ENCODE measurements at places on chromosomes 1 and 21. TPM values are rescaled to one million over a fixed set of nuclear protein-coding genes. Genes with fewer than 3 reads are reported as not detected.

CHI3L2 gene
- total RNA-seq: 10.7 TPM

IL20 gene
- total RNA-seq: not detected

GRCh38 chr1:151940541-151940940, 31.2 kb upstream of the THEM4 start:
- no peak overlapping the region for H3K27ac ChIP-seq
- H3K36me3 ChIP-seq: no peaks in the 10 kb centered on the region
- no peak overlapping the region for H3K4me3 ChIP-seq

DNA sequence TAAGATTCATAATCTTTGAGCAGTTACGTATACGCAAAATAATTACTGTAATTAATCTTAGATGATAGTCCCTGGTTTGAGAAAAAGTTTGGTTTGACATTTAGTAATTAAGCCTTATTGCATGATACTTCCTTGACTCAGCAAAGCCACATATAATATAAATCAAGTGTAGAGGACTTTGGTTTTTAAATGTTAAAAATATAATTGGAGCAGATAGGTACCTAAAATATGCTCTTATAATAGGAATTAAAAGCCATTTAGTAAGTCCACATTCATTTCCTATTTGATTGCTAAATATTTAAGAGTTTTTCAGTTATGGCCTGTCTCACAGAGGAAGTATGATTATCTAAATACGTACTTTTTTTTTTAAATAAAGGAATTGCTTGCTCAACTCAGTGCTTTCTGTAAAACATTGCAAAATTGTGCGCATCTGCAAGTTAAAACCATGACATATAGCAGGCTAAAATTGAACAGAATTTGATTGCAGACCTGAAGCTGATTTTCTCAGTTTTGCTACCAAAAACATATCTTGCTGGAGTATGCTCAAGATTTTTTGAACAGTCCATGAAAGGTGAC, 20.4 kb downstream of the RPE65 start:
- DNase-seq: no peak
- no peak overlapping the region for H3K4me3 ChIP-seq
- no peaks in the 10 kb centered on the region for H3K27me3 ChIP-seq
- no peak overlapping the region for H3K27ac ChIP-seq
- no peaks in the 10 kb centered on the region for H3K36me3 ChIP-seq

DNA sequence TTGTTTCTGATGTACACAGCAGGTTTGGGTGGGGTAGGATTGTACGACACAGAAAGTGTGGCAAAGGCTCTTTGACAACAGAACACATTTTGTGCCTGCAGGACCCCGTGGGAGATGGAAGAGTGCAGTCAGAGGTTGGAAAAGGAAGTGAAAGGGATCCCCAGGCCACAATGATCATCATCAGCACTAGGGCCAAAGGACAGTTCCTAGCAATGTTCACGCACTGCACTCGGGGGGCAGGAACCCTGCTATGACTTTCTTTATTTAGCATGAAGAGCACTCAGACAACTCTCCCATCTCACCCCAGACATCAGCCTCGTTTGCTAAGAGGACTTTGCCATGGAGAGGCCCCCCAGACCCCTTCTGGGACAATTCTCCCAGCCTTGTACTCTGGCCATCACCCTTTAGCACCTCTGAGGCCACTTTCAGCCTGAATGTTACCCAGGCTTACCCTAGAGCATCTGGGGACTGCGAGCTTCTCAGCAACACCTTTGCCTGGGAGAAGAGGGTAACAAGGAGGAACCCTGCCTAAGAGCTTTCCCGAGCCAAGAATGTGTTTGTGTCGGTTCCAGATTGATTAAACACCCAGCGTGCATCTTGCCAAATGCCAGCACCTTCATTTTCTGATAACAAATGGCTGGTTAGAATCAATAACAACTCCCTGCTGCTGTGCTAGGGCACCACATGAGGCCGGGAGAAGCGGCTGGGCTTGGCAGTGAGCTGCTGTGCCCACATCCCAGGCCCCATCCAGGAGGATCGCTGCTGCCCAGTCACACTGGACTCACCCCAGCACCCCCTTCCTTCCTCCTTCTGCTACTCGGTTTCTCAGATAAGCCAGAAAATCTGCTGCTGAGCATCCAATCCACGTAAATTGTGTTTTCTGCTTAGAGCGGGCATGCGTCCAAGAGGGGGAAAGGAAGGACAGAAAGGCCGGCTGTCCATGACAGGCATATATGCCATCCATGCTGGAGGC, 633.1 kb downstream of the AJAP1 start:
- no peak overlapping the region for H3K4me3 ChIP-seq
- H3K4me1 ChIP-seq: no peaks in the 10 kb centered on the region
- DNase-seq: no peak
- no peak overlapping the region for H3K27ac ChIP-seq
- H3K36me3 ChIP-seq: no peaks in the 10 kb centered on the region

DNA sequence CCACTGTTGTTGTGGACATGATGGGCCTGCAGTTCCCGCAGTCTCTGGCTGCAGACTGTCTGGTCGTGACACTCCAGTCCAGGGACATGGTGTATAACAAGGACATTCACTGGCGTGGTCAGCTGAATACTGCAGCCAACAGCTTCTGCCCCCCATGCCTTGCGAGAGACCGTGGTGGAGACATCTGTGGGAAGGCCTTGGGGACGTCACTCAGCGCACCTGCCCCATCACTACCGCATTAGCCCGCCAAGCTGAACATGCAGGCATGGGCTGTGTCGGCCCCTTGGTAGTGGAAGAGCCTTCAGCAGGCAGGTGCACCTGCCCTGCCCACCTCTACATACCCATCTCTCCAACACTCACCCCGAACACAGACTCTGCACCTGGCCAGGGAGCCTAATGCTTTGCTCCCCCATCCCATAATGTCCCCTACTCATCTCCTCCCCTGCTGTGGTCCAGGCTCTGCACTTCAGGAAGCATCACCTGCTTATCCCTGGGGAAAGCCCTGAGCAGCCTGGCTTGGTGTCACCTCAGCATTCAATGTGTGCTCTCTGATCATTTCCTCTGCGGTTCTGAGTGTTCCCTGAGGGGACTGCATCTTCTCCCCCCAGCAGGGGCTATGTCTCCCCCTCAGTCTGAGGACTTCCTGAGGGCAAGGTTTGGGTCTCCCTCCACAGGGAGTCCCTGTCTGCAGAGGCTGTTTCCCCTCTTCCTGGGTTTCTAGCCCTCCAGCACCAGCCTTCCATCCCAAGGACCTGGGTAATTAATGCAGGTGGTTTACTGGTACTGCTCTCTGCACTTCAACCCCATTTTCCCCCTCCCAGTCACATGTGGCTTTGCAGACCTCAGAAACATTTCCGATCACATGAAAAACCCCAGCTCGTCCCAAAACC, 3.2 kb downstream of the PGLYRP4 start:
- no peak for DNase-seq
- H3K4me3 ChIP-seq: no peak overlapping the region
- peaks cover 38% of the 10 kb centered on the region for H3K4me1 ChIP-seq
- H3K27me3 ChIP-seq: no peaks in the 10 kb centered on the region
